ENCODE measurements at places on chromosomes 5 and 9. TPM values are rescaled to one million over a fixed set of nuclear protein-coding genes. Genes with fewer than 3 reads are reported as not detected.

Gene CYLC2
- not detected for total RNA-seq

Gene PAEP
- total RNA-seq, result not detected

Gene SLC4A9
- total RNA-seq, result not detected

Gene SLC36A2
- total RNA-seq, result not detected

Gene TTC16
- not detected for total RNA-seq

Gene KIF24
- 7.3 TPM for total RNA-seq

Gene SH3RF2
- 1.7 TPM for total RNA-seq

Gene PCDHA4
- 0.22 TPM for total RNA-seq

Gene ARL10
- total RNA-seq, result 11.3 TPM

Gene LECT2
- total RNA-seq, result not detected

Gene SHOC1
- not detected for total RNA-seq

Gene OR1J4
- not detected for total RNA-seq

Gene ANKRD31
- 0.07 TPM for total RNA-seq

Gene CLINT1
- total RNA-seq, result 125 TPM

Gene PCDHB7
- total RNA-seq, result 0.40 TPM

Gene ANKRD34B
- not detected for total RNA-seq

Gene OBP2B
- not detected for total RNA-seq

Gene ARHGEF39
- total RNA-seq, result 1.5 TPM

Gene CDH6
- 0.13 TPM for total RNA-seq

Gene TBC1D2
- 6.9 TPM for total RNA-seq

Gene PPP2R2B
- total RNA-seq, result not detected

Gene GFI1B
- total RNA-seq, result not detected

Gene HINT2
- total RNA-seq, result 13.9 TPM

Gene IL4
- total RNA-seq, result not detected

Gene NUDT12
- total RNA-seq, result 8.6 TPM

Gene ROR2
- not detected for total RNA-seq

Gene FGFR4
- total RNA-seq, result 4.2 TPM

Gene MAMDC2
- total RNA-seq, result 20.5 TPM

Gene PCDHGB6
- total RNA-seq, result 3.3 TPM

Gene PLCXD3
- total RNA-seq, result under 0.01 TPM

Gene FBP2
- total RNA-seq, result not detected

Gene S100Z
- total RNA-seq, result not detected

Gene ARSI
- not detected for total RNA-seq

Gene AQP3
- 0.36 TPM for total RNA-seq

Gene OLFM1
- total RNA-seq, result 0.43 TPM

Gene EGFL7
- total RNA-seq, result 489 TPM

Gene C5orf58
- not detected for total RNA-seq

Gene GRM6
- total RNA-seq, result not detected

Gene DAB2IP
- total RNA-seq, result 35.2 TPM

Gene CARTPT
- not detected for total RNA-seq

Gene HTR1A
- total RNA-seq, result not detected

Gene AHRR
- total RNA-seq, result 6.8 TPM

Gene PPP3R2
- total RNA-seq, result not detected

Gene SLC6A7
- not detected for total RNA-seq

Gene OR13C4
- total RNA-seq, result not detected

Gene CSF1R
- total RNA-seq, result not detected

Gene HAVCR2
- 0.07 TPM for total RNA-seq

Gene PCDHAC2
- 1.8 TPM for total RNA-seq

Data from thoracic aorta endothelial cell (primary cell).